ENCODE measurements at places on chromosomes 3 and 15.

GRCh38 chr3:177498037-177498857 lies 301.0 kb upstream of the TBL1XR1 start:
- DNase-seq, result no peak

- no peak for DNase-seq
Measured at GRCh38 chr15:74302821-74303359, 64.6 kb downstream of the CYP11A1 start.

- no peak for DNase-seq
Measured at GRCh38 chr3:190591080-190591479, 77.2 kb downstream of the IL1RAP start.

- no peak for DNase-seq
Measured at GRCh38 chr3:23815879-23816278, 10.1 kb downstream of the UBE2E1 start.

GRCh38 chr15:70036585-70037291 lies 61.0 kb downstream of the TLE3 start:
- no peak for DNase-seq

GRCh38 chr3:177449360-177450006 lies 252.2 kb upstream of the TBL1XR1 start:
- DNase-seq, result no peak

DNA sequence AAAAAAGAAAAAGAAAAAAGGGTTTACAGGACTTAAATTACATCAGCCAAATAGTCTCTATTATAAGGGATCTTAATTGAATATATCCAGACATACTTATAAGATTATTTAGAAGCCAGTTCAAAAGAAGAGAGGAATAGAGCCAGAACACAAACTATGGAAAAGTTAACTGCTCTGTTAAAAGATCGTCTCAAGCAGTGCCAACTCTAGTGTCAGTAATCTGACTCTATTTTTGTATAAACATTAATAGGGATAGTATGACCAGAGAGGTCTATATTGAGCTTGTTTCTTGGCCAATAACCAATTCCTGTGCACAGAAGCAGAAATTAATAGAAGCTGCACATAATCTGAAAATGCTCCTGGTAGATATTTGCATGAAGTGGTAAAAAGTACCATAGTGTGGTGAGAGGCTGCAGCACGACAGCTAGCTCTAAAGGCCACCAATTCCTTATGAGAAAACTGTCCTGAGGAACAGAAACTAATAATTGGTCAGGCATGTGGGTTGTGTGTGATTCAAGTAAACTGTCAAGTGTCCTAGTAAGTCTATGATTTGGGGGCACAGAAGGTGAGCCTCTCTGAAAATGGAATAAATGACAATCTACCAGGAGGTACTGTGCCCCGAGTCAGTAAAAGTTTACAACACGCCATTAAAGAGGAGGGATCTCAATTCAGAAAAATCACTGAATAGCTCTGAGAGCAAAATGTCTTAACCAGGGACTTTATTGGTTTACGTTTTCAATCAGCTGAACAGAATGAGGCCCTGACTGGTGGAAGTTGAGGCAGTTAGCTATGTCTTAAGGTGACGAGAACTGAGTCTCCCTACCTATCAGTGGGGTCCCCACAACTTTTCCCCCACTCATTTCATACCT lies 51.5 kb upstream of the NANOGP8 start:
- DNase-seq, result no peak

DNA sequence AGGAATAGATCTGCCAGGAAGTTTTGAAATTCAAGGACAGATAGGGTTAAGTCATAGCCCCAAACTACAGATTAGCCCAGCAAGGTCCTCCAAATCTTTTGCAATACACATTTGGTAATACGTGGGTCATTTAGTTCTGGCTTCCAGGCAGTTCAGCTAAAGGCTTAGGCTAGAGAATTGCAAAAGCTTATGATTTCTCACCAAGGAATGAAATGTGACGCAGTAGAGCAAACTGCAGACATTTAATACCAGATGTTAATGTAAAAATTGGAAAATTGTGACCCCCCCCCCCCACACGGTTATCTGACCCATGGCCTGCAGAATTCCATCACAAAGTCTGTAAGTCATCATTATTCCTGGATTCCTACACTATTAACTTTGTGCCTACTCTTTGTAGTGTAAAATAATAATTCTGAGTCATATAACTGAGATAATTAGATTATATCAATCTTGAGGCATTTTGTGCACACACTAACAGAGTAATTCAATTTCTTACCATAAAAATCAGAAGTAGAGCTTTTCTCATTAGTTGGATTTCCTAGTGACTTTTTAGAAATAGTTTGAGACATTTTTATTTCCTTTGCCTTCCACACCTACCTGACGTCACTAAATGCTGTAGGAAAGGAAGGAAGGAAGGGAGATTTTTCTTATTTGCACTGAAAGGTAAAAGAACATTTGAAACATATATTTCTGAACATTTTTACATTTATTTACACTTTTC lies 235.2 kb downstream of the DTWD1 start:
- DNase-seq, result peak; percentile 99

DNA sequence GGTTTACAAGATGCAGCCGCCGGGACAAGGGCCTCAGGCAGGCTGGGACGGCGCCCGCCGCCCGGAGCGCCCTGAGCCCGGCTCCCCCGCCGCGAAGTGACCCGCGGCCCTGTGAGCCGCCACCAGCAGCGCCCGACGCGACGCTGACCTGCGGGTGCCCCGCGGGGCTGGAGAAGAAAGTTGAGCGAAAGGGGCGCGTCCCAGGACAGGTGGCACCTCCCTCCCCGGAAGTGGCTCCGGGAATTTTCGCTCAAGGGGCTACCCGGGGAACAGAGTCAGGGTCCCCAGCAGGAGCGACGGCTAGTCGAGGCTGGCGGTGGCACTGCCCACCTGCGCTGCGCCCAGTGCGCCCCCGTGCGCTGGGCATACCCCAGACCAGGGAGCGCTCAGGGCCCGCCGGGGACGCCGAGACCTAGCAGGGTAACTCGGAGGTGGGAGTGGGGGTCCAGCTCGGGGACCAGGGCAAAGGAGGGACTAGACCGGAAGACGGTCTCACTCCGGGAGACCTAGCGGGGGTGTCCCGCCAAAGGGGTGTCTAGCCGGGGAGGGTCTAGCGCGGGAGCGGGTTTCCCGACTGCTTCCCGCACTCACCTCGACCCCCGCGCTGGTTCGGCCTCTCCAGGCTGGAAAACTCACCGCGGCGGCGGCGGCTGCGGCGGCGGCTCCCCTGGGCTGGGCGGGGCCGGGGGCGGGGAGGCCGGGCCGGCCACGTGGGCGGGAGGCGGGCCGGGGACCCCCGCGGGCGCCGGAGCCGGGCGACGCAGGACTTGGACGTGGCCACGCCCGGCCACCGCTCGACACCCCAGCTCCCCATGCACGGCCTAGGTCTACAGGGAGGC lies 18.4 kb downstream of the SPATA12 start:
- no peak for DNase-seq

DNA sequence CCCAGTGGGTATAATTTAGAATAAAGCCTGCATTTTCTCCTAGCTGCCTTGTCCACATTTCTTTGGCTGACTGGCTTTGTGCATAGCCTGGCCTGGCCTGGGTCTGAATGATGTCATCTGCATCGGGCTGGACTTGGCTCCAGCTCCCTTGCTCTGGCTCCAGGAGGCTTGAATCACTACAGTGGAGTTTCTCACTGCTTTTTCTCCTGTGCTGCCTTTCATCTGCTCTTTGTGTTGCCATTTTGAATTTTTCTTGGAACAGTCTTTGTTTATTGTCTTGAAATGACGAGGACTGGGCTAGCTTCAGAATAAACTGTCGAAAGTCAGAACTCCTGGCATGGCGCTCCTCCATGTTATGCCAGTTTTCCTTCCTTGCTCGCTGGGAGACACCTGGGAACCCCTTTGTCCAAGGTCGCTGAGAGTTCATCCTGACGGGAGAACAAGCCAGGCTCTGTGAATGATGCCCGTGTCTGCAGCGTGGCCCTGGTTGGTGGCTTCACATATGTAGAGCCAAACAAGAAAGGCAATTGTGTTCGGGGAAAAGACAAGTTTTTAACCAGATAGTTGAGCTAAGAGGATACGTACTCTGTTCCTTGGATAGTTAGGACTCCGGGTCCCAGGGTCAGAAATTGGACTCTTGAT lies 258.9 kb downstream of the PDZRN3 start:
- DNase-seq, result peak; percentile 20

GRCh38 chr15:58490086-58490887 lies 58.5 kb downstream of the LIPC start:
- DNase-seq, result no peak

GRCh38 chr3:64673159-64673715 lies 14.6 kb downstream of the ADAMTS9 start:
- no peak for DNase-seq

DNA sequence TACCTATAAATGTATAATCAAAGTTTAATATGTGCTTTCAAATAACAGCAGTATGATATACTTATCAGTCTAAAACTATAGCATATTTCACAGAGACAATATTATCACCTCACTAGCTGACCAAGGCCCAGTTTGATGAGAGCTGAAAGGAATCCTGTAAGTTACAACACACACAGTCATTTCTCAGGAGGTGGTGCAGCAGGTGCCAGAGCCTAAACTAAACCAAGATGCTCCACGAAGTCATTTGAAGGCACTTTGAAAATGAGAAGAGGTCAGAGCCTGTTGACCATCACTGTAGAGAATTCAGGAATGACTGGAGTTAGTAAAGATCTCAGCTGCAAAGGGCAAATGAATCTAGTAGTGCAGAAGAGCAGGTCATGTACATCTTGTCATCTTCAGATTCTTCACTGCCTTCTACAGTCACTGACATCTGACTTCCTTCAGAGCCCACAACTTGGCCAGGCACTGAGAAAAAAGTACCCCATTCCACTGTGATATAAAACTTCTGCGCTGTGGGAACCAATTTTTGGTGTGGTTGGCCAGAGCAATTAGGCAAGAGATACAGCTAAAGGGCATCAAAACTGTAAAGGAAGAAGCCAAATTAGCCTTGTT lies 7.9 kb downstream of the GBE1 start:
- no peak for DNase-seq

GRCh38 chr3:150074697-150075416 lies 104.2 kb upstream of the PFN2 start:
- DNase-seq, result no peak

GRCh38 chr15:80669663-80670273 lies 25.3 kb upstream of the ABHD17C start:
- no peak for DNase-seq

- no peak for DNase-seq
Measured at GRCh38 chr3:33117461-33117860, 3.6 kb downstream of the CRTAP start.

- no peak for DNase-seq
Measured at GRCh38 chr3:174613173-174613572, 246.0 kb upstream of the NAALADL2 start.

- DNase-seq, result no peak
Measured at GRCh38 chr15:58049520-58050227, 15.8 kb downstream of the ALDH1A2 start.

DNA sequence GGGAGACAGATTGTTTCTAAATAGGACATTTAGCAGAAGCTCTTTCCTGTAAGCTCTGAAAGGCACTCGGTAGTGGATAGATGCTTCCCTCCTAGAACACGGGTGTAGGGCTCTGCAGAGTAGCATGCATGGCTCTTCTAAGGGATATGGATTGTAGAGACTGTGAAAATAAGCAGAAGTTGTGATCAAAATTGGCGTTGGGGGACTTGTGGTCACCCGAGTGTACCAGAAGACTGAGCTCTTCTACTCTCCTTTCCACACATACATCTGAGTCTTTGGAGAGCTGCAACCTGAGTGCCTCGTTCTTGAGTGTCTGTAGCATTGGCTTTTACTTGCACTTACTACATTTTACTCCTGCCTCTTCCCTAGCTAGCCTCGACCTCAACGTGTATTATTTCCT lies 197.7 kb downstream of the LPP start:
- DNase-seq, result no peak

- DNase-seq, result no peak
Measured at GRCh38 chr15:39409876-39410530, 170.9 kb upstream of the THBS1 start.

- peak; percentile 16 for DNase-seq
Measured at GRCh38 chr3:63228677-63229076, 49.4 kb upstream of the SYNPR start.

Measured in AG09309 (cell line).